Substantia nigra (tissue), 51 donors: ENCODE measurements at places on chromosomes 7 and 10.

- no peak for DNase-seq
Measured at GRCh38 chr7:6023974-6024435, 7.2 kb upstream of the ANKRD61 start.

- no peak for DNase-seq
Measured at GRCh38 chr10:114604357-114605130, 53.5 kb downstream of the ABLIM1 start.

- DNase-seq = no peak
Measured at GRCh38 chr10:103350175-103350516, 794 bp downstream of the PCGF6 start.

GRCh38 chr10:68032113-68032512, 43.0 kb downstream of the HERC4 start:
- no peak for DNase-seq

GRCh38 chr10:124943301-124944092, 1.6 kb downstream of the ZRANB1 start:
- DNase-seq = no peak

DNA sequence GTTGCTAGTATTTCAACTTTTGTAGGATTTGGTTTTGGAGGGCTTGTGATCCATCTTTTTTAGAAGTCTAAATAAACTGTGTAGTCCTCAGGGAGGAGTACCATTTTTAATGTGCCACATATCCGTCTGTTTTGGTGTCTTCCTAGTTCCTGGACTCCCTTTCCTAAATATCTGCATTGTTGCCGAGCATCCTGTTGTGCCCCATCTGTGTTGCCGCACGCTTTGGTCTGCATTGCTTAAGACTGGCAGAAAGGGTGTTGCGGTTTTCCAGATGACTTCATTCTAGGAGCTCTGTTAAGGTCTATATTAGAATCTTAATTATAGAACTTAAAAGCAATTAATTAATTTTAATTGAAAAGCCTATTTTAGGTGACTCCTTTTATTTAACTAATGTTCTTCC, 49.4 kb downstream of the RBM33 start:
- no peak for DNase-seq

DNA sequence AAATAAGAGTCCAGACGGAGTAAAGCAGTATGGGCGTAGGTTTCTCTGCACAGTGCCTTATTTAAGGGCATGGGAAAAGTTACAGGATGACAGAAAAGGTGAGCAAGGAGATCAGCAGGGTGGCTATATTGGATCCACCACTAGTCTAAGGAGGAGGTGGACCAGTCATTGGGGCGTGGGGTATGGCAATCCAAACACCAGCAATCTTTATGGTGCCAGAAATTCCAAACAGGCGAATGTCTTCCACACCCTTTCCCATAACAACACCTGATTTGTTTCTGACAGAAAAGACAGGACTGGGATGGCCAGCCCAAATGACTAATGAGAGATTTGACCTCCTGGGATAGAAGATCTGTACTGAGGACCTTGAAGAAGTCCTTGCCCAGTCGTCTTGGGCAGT, 181.8 kb upstream of the MBL2 start:
- DNase-seq = no peak

DNA sequence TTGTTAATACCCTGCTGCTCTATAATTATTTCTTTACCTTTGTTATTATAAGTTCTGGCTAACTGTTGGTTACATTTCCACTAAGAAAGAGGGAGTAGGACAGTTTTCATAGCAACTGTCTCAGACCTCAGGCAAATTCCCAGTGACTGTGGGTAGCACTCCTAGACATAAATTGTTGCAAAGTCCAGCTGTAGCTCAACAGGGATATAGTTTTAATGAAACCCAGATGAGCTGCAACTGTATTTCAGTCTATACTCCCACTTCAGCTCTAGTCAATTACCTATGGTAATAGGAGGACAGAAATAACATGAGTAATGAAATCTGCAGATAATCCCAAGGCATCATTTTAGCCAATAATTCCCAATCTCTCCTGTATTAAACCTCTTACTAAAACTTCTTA, 103.0 kb upstream of the SEMA3A start:
- no peak for DNase-seq

DNA sequence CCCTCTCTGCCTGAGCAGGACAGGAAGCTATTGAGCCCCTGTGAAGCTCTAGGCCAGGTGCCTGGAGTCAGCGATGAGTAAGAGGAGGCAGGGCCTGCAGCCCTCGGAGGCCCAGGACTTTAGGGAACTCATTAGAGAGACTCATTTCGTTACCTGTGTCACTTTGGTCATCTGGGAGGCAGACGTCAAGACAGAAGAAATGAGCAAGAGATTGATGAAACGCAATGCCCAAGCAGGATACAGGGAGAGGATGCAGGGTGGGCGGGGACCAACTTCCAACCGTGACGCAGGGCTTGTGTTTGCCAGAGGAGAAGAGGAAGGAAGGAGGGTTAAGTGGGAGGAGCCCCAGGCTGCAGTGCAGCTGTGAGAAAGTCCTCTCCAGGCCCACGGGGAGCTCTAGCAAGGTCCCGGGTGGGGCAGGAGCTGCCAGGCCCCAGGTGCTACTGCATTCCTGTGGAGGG, 26.4 kb upstream of the GNA12 start:
- DNase-seq = no peak
